Nephron progenitor cell (in vitro differentiated cells): ENCODE measurements at places on chromosomes 7 and 10.

DNA sequence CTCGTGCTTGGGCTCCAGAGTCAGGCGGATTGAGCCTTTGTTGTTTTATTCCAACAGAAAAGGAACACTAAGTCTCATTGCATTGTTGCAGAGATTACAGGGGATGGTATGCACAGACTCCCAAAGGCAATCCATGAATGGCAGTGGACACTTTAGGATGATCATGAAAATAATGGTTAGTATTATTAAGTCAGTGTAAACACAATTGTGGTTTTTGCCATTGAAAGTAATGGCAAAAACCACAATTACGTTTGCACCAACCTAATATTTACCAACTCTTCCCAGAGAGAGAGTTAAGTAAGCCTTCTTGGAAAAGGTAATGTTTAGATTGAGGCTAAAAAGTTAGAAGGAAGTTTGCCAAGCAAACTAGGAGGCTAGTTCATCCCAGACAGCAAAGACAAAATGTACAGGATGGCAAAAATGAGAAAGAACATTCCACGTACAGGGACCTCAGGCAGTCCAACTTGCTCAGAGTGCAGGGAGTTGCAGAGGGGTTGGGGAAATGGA, 72.9 kb upstream of the AMPH start:
- no peak for DNase-seq

DNA sequence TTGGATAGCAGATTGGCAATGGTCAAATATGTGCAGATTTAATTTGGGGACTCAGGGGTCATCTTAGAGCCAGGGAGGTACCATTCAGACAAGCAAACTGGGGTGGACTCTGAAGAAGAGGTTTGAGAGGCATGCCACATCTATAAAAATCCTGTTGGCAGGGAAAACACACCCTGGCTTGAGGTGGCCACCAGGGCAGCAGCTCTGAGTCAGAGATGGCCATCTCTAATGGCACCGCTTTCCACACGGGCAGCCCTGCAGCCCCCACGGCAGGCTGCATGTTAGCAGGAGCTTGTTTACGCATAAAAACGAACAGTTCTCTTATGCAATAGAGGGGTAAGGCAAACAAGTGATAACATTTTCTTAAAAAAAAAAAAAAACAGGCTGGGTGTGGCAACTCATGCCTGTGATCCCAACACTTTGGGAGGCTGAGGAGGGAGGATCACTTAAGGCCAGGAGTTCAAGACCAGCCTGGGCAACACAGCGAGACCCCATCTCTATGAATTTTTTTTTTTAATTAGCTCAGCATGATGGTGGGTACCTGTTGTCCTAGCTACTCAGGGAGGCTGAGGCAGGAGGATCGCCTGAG, 14.9 kb downstream of the DLG5 start:
- no peak for DNase-seq

- DNase-seq: no peak
Measured at GRCh38 chr10:34112171-34112782, 702.8 kb downstream of the PARD3 start.

GRCh38 chr7:73822319-73823173, 8.2 kb upstream of the CLDN4 start:
- peak; percentile 58 for DNase-seq

- DNase-seq: no peak
Measured at GRCh38 chr10:47111329-47111862, 188.6 kb upstream of the GDF10 start.

DNA sequence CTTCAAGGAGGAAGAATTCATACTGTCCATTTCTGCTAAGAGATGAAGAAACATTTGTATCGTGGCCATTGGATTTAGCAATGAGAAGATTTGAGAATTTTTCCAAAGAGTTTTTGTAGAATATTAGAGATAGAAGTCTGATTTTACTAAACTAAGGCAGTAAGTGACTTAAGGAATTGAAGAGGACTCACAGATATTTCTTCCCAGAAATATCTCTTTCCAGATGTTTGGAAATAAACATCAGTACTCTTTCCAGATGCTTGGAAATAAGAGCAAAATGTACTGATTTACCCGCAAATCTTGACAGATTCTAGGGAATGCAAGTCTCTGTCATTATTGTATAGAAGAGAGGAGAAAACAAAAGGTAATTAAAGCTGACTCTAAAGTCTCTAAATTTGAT, 91.3 kb downstream of the IMMP2L start:
- no peak for DNase-seq

GRCh38 chr10:13955409-13956068, 368.8 kb downstream of the PRPF18 start:
- DNase-seq: no peak

GRCh38 chr10:77864151-77864851, 62.3 kb downstream of the DLG5 start:
- no peak for DNase-seq

GRCh38 chr7:133539016-133539415, 286.1 kb downstream of the EXOC4 start:
- DNase-seq: no peak

GRCh38 chr7:140506788-140507464, 27.6 kb upstream of the MKRN1 start:
- peak; percentile 27 for DNase-seq

- DNase-seq: no peak
Measured at GRCh38 chr10:113960617-113961181, 83.0 kb upstream of the ADRB1 start.

GRCh38 chr7:121079425-121080169, 91.1 kb downstream of the CPED1 start:
- no peak for DNase-seq

DNA sequence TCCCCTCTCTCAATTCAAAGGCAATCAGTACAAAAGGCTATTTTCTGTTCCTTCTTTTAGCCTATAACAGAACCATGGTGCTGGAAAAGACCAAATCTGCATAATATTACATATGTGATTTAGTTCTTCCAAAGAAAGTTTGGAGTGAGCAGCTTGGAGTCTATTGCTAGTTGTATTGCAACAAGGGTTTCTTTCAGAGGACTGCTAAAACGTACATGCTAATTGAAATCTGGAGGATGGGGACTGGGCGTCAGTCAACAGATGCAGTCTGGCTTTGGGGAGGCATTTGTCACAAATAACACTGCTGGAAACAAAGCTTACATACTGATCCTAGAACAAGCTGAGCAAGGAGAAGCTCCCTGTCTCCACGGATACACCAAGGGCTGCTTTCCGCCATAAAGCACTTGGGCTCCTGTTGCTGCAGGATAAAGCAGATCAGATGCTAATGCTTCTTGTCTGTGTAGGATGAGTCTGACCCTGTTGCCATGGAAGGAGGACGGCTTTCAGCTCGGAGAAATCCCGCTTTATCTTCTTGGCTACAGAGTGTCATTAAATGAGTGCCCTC, 883.5 kb downstream of the SORCS1 start:
- DNase-seq: no peak

DNA sequence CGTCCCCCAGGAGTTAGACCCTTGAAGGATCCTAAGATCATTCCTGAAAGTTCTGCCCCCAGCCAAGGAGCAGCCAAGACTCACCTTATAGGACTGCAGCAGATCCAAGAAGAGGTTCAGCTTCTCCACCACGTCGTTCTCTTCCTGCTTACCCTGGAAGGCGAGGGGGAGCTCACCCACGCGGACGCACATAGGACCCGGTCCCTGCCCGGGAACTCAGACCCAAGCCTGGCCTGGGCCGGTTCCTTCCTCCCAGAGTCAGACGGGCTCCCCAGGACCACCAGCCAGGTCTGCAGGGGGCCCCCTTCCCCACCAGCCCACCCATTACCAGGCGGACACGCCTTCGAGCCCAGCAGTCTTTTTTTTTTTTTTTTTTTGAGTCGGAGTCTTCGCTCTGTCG, 15.6 kb downstream of the NUDT1 start:
- no peak for DNase-seq

- no peak for DNase-seq
Measured at GRCh38 chr10:96584035-96584434, 2.8 kb downstream of the TM9SF3 start.

GRCh38 chr7:139651308-139651707, 126.5 kb downstream of the HIPK2 start:
- no peak for DNase-seq

DNA sequence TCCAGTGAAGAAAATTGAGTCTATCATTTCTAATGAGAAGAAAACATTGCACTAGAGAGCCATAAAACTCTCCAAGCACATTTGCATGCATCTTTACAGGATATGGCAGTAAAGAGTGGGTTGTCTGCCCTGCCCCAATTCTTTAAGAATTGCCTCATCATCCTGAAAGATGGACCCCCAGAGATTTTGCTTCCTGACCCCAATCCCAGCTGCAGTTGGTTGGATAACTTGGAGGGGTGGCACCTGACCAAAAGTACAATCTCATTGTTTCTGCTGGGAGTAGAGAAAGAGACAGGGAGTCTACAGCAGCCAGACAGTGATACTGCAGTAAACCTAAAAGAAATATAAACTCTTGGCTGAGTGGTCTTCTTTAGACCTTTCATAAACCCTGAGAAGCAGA, 49.1 kb upstream of the ADCY1 start:
- DNase-seq: no peak

DNA sequence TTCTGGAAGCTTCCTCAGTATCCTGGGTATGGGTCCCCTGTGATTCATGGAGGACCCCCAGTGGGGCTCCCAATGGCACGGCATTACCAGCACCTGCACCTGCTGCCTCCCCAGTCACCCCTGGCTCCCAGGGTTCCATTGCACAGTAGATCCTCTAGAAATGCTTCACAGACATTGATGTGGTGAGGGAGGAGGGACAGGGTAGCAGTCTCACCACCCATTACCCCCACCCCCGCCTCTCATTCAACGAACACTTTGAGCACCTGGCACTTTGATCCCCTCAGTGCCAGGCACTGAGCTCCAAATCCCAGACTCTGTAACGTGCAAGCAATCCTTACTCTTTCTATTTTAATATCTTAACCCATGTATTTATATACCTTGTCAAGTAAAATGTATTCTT, 26.8 kb upstream of the PSAP start:
- no peak for DNase-seq

DNA sequence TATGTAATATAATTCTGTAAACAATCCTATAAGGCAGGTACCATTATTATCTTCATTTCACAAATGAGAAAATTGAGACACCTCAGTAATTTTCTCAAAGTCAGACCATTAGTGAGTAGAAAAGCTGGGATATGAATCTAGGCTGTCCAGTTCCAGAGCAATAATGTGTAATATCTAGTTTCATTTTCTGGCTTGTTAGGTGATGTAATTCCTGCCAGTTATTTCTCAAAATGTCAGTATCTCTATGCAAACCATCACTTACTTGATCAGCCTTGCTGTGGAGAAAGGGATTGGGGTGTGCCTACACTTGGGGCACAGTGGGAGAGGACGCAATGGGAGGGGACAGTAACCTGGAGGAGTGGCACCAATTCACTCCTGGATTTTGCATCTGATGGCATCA, 157.5 kb downstream of the LYZL1 start:
- no peak for DNase-seq

DNA sequence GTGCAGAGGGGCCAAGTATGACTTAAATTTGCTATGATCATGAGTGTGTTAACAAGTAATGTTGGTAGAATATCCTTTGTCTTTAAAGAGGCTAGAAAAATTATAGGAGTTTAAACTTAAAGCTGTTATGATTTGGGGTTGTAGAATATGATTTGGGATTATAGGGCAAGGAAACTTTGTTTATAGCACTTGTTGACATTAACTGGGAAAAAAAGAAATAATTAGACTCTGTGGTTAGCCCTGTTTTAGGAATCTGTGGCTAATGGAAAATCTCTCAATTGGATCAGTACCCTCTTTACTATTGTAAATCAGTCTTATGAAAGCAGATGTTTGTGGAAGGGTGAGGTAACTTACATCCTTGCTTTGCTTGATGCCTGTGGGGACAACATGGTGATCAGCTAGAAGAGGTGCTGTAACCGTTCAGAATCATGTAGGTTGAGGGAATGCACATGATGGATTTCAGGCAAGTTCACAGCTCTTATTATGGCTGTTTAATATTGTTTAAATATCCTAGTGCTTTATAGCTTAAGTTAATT, 11.1 kb downstream of the ING3 start:
- no peak for DNase-seq

- DNase-seq: no peak
Measured at GRCh38 chr7:98301693-98302470, 20.4 kb downstream of the BRI3 start.

DNA sequence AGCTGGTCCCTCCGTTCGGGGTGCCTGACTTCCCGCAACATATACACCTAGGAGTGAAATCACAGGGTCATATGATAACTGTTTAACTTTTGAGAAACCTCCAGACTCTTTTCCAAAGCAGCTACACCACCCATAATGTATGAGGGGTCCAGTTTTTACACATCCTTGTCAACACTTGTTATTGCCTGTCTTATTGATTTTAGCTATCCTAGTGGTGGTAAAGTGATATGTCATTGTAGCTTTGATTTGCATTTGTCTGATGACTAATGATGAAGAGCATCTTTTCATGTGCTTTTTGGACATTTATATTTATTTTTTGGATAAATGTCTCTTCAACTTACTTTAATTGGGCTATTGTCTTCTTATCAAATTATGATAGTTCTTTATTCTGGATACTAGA, 29.0 kb downstream of the SND1 start:
- no peak for DNase-seq

DNA sequence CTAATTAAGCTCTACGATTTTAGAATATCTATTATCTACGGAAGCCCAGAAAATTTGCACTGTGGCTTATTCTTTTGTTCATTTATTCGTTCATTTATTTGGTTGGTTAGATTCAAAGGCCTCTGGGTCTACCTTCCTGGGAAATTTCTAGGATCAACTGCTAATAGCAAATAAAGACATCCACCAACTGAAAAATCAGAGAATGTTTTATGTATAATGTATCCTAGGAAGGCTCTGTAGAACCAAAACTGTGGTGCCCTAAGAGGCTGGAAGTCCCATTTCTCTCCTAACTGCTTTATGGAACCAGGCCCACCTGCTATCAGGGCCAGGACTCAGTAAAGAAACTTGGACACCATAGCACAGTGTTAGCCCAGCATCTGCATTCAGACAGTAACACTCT, 923.4 kb upstream of the AUTS2 start:
- no peak for DNase-seq

DNA sequence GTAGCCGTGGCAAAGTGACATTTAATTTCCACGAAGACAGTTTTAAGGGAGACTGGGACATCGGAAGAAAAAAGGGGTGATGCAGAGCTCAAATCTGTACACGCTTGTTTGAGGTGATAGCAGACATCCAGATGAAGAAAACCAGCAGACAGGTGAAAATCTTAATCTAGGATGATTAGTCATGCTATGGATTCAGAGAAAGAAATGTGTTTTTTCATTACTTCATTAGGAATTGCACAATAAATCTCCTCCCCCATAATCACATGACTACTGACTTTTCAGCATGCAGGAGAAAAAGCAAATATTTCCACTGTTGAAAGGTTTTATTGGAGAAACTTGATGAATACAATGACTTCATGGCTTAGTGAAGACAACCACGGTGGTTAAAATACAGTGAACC, 2.5 kb downstream of the NUDT5 start:
- no peak for DNase-seq

- no peak for DNase-seq
Measured at GRCh38 chr7:76193466-76193865, 8.2 kb upstream of the SRRM3 start.

DNA sequence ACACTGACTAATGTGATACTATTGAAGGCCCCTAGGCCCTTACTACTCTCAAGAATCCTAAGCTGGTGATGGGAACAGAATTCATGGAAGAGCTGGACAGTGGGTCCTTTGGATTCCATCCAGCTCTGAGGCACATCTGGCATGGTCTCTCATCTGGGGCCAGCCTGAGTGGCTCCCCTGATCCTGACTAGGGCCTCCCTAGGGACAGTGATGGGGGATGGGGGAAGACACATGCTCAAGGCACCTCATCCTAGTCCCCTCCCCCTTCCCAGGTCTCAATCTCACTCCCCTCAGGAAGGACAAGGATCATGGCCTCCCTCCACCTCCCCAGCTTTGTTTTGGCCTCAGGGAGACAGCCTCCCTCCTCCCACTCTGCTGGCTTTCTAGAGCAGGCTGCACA, 1.8 kb downstream of the KCNIP2 start:
- DNase-seq: no peak
